ENCODE measurements at places on chromosomes 6 and 20.

DNA sequence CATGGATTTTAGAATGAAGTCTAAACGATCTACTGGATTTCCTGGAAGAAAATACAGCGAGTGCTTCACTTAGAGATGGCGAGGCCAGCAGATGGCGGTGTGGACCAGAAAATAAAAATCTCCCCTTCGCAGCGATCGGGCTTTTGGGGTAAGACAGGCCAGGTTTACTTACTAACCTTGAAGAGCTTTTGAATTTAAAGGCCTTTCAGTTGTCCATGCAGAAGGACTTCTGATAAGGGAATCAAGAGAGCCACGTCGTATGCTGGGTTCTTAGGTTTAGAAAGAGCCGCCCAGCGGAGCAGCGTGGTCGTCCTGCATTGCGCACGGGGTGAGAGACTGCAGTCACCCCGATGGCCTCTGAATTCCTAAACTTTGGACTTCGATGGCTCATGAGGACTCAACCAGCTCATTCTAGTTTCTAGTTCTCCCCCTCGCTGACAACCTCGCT lies 125.2 kb upstream of the RALGAPA2 start:
- DNase-seq, result no peak

GRCh38 chr6:45619994-45620471 lies 242.3 kb upstream of the SUPT3H start:
- DNase-seq, result no peak

DNA sequence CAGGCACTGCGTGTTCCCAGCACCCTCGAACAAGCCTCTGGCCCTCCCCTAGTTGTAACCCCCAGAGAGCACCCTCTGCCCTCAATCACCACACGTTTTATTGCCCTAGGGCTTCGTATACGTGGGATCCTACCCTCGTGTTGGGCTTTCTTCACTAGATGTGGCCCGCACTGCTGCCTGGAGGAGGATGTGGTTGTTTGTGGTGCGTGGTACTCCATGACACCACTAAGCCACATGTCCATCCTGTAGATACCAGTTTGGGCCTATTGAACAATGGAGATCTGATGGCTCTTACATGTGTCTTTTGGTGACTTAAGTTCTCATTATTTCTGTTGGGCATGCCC lies 17.0 kb downstream of the SLC2A4RG start:
- no peak for DNase-seq

- DNase-seq, result no peak
Observed at GRCh38 chr20:45408646-45409213, 641 bp downstream of the DBNDD2 start.

- no peak for DNase-seq
Observed at GRCh38 chr20:50301712-50302111, 111.1 kb downstream of the CEBPB start.

DNA sequence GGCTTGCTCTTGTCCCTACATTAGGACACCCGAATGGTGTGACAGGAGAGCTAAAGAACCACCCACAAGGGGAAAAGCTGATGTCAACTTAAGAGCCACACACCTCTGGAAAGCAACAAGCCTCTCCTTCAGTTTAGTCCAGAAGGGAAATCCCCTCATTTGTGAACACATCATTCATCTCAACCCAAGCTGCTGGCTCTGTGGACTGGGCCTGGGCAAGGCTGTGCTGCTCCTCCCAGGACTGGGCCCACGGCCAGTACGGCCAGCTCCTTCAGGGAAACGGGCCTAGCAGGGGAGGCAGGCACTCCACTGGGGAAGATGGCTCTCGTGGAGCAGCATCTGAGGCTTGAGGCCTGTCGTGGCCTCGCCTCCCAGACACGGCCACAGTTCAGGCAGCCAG lies 12.8 kb upstream of the SLC4A11 start:
- DNase-seq, result no peak

- DNase-seq, result no peak
Observed at GRCh38 chr6:75266716-75267291, 17.8 kb downstream of the TMEM30A start.

DNA sequence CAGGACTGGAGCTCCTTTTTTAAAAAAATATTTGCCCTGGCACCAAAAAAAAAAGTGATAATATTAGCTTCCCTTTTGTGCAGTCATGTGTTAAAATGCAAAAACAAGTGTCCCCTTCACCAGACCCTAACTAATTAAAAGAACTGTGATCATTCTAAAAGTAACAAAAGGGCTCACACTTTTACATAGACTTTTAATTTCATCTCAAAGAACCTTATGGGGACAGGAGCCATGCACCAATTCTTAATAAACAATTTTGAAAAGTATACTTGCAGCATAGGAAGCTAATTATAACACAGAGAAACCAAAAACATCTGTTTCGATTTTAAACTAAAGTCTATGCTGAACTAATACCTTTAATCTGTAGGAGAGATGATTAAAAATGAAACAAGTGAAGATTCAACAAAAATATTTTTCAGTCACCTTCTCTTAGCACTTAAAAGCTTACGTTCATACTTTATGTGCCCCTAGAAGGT lies 17.3 kb downstream of the STX7 start:
- no peak for DNase-seq

DNA sequence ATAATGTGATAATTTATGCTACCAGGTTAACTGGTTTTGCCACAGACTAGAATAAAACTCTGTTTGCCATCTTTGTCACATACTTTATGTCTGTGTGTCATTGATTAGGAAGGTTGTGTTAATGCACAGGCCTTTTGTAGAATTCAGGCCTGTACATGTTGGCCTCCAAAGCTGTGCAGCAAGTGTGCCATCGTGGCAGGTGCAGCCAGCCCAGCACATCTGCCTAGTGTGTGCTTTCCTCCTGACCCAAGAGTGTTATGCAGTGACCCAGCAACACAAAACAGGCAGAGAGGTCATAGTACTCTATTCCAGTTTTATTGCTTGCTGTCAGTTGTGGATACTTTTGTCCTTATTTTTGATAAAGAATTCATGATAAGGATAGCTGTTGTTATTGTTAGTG lies 3.7 kb downstream of the MAP3K4 start:
- DNase-seq, result no peak

DNA sequence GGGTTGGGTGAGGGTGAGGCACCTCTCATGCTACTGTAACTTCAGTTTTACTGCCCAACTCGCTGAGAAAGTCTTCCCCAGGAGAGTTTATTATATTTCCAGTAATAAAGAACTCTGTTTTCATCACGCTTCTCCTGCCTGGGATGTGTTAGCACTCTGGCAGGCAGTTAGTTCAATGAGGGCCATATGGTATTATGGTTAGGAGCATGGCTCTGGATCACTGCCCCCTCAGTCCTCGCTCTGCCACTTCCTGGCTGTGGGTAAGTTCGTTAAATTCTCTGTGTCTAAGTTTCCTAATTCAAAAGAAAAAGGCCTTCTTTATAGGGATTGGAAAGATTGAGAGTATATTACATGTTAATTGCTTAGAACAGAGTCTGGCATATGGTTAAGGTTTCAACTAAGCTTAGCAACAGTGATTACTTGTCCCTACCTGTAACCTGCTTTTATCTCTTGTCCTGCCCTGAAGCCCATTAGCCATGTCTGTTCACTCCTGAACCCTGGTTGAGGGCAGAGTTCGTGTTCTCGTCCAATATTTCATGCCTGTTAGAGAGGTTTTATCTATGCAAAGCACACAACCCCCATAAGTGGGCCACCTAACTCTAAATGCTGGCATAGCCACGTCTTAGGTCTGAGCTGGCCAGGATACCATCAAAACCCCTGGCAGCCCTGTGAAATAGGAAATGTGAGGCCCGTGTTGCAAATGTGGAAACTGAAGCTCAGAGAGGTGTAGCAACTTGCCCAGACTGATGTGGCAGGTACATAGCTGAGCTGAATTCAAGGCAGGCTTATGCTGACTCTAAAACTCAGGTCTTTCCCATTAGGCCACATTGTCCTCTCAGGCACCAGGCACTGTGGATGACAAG lies 342.5 kb upstream of the JARID2 start:
- no peak for DNase-seq

Measured in stimulated activated CD8-positive, alpha-beta memory T cell treated with anti-CD3 and anti-CD28 coated beads, Interleukin-4, amount 100 ng/mL, for 1 hour (primary cell).